ENCODE measurements at places on chromosomes 1 and 21. TPM values are rescaled to one million over a fixed set of nuclear protein-coding genes. Genes with fewer than 3 reads are reported as not detected.

GRCh38 chr1:90045853-90046563, 51.1 kb downstream of the ZNF326 start:
- no peak for DNase-seq

- DNase-seq: no peak
Observed at GRCh38 chr1:184362876-184363275, 24.0 kb upstream of the C1orf21 start.

Gene S100A7
- not detected for total RNA-seq

- no peak for DNase-seq
Observed at GRCh38 chr21:37566790-37567615, 200.4 kb downstream of the DYRK1A start.

Gene FAM72D
- total RNA-seq: 1.6 TPM

GRCh38 chr1:14572861-14573260, 25.6 kb upstream of the KAZN start:
- DNase-seq: no peak

Gene RNU1-4
- total RNA-seq: 29,651 TPM

GRCh38 chr1:115300087-115300876, 37.8 kb downstream of the NGF start:
- DNase-seq: no peak

Gene ANKRD35
- total RNA-seq: 3.7 TPM

Gene IQCC
- 6.4 TPM for total RNA-seq

DNA sequence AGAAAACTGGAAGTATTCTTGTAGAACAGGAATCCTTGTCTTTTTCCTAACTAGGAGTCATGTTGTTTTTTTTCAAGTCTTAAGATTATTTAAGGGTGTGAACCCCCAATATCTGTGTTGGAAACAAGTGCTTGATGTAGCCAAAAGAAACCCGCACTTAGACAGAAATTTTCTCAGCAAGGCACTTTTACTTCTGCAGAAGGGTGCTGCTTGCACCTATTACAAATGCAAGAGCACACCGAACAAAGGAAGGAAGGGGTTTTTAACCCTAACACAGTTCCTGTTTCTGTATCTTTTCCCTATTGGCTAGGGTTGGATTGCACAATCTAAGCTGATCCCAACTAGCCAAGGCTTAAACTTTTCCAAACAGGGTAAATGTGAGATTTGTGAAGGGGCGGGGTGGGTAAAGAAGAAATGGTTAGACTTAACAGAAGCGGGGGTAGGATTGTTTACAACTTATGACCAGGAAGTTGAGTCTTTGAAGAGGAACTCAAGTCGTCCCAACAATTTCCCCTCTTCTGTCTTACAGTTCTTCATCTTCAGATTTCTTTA, 75.1 kb downstream of the ZFYVE9 start:
- no peak for DNase-seq

Gene CD5L
- total RNA-seq: 0.11 TPM

GRCh38 chr1:214427871-214428277, 123.5 kb downstream of the PTPN14 start:
- DNase-seq: no peak

- no peak for DNase-seq
Observed at GRCh38 chr1:46520063-46520911, 30.7 kb downstream of the DMBX1 start.

DNA sequence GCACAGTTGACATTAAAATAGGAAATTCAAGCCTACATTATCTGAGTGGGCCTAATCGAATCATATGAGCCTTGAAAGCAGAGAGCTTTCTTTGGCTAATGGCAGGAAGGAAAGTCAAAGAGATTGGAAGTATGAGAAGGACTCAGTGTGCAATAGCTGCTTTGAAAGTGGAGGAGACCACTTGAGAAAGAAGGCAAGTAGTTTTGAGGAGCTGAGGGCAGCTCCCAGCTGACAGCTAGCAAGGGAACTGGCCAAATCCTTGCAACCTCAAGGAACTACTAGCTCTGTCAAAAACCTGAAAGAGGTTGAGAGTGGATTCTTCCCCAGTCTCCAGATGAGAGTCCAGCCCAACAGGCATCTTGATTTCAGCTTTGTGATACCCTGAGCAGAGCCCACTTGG, 149.0 kb upstream of the CACYBP start:
- DNase-seq: no peak

Gene FUCA1
- 32.9 TPM for total RNA-seq

Gene OR2T33
- total RNA-seq: 0.11 TPM

Gene OR2T11
- total RNA-seq: not detected

- peak; percentile 84 for DNase-seq
Observed at GRCh38 chr1:42422737-42423136, 33.1 kb downstream of the ZMYND12 start.

GRCh38 chr1:55826381-55827080, 611.4 kb upstream of the USP24 start:
- peak; percentile 51 for DNase-seq

GRCh38 chr21:21606041-21606440, 607.8 kb downstream of the NCAM2 start:
- DNase-seq: peak; percentile 1

GRCh38 chr1:152029144-152029928, 7.5 kb downstream of the S100A11 start:
- no peak for DNase-seq

DNA sequence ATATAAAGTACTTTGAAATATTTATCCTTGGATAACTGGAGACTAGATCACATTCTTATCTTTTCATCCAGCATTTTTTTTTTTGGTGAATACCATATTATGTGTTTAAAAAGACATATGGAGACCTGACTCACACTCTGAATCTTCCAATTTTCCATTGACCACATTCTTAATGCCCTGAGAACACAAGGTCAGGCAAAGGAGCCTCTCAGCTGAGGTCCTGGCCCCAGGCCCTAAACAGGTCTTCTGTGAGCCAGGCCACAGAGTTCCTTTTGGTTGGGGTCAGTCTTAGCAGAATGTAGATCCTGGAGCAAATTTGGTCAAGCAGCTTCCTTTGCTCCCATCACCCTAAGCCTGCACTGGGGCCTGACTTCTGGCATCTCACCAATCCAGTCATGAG, 390.1 kb upstream of the ST6GALNAC5 start:
- no peak for DNase-seq

- DNase-seq: no peak
Observed at GRCh38 chr1:240093120-240093961, 1.7 kb downstream of the FMN2 start.

DNA sequence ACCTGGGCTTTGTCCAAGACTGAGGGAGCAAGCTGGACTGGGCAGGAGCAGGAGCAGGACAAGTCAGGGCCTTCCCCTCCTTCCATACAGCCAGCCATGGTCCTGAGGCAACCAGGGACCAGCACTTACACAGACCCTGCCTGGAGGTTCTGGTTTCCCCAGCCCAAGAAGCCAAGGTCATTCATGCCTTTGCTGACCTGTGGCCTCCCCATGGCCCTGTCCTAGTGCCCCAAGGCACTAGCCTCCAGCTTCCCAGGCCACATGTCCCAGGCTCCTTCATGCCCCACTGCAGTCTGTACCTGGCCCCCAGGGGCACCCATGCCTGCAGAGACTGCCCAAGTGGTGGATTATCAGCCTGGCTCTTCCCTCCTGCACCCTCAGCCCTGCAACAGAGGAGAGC, 243.9 kb downstream of the TOMM20 start:
- DNase-seq: no peak

DNA sequence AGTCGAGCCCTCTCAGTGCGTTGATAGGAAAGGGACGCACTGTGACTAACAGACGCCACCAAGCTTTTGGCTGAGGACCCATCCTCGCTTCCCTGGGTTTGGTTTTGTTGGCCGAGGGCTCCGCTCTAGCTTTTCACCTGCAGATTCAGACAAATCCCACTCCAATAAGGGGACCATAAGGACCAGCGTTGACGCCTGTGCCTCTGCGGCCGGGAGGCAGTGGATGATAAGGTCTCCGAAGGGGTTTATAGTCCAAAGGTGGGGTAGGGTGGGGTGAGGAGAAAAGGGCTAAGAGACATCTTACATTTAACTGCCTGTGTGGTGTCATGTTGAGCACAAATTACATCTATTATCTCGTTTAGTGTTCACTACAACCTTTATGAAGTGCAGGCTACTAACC, 760 bp downstream of the PEX14 start:
- no peak for DNase-seq

- no peak for DNase-seq
Observed at GRCh38 chr21:29182691-29183092, 52.2 kb downstream of the MAP3K7CL start.

DNA sequence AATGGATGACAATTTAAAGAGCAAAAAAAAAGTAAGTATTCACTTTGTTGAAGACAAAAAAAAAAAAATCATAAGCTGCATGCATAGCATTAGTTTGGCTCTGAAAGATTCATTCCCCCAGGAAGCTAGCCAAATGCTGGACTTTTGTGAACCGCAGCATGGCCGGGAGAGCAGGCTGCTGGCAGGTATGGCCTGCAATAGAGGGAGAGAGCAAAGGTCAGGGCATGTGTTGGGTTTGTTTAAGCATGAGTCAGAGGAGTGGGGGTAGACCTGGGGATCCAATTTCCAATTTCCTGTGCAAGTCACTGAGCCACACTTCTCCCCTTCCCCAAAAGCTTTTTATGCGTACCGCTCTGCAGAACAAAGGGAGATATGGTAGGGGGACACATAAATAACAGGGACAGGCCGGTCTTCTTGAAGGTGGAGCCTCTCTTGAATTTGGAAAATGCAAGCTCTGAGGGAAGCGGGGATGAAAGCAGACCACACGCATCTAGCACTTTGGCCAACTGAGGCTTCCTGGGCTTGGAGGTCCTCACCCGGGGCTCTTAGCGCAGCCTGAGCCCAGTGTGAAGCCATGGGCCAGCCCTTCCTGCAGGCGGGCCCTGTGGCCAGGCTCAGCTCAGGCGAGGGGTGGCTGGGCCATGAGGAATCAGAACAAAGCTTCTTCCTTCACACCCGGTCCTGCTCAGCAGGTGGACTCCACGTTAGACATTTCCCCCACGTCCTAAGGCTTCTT, 171.1 kb downstream of the TOMM20 start:
- no peak for DNase-seq

- DNase-seq: no peak
Observed at GRCh38 chr1:212628046-212628445, 19.5 kb downstream of the ATF3 start.

Gene ZBTB8A
- 15.4 TPM for total RNA-seq

DNA sequence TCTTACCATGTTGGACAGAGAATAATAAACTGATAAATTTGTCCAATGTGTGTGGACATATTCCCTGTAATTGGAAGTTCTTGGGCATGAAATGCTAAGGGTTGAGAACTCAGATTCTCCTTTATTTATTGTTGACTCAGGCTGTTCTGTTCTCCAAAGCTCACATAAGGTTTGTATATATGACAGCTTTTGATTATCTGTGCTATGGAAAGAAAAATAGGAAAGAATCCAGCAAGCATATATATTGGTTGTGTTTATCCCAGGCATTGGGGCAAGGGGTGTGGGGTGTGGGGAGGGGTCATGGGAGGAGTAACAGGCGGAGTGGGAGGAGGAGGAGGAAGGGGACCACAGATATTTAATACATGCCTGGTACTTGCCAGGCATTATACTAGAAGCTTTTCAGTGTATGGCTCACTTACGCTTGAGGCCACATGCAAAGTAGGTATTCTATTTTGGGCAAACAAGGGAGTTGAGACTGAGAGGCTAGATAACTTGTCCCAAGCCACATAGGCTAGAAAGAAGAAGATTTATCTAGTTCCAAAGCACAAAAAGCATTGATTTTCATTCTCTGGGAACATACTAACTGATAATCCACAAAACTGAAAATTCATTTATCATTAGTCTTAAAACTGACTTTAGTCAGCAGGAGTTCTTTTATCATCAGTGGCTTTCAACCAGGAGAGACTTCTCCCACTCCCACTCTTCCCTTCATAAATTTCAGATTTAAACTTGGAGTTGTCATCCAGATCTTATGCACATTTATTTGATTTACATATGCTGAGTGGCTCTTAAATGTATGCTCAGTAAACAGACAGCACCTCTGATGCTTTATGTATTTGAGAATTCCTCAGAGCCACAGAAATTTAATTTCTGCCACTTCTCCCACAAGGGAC, 27.2 kb downstream of the NGF start:
- DNase-seq: no peak

Gene RAB7B
- total RNA-seq: 5.4 TPM

Gene ZNF683
- not detected for total RNA-seq

DNA sequence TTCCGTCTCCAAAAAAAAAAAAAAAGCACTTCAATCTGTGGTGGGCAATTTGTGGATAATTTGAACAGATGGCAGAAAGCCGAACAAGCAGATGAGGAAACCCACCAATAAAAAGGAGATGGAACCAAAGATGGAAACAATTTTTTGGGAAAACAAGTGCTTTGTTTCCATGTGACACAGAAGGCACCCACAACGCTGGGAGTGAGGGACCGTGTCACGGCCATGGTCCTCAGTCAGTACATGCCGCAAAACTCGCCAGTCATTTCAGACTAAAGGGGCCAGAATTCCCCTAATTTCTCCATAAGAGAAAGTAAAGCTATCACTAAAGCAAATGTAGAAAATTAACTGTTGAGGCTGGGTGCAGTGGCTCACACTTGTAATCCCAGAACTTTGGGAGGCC, 5.0 kb downstream of the CCNL2 start:
- no peak for DNase-seq

Gene HSD3B1
- not detected for total RNA-seq

Gene OR2T29
- total RNA-seq: not detected

All from spinal cord (tissue), 10 donors.